SW 1271 (cell line): ENCODE measurements at places on chromosomes 6 and 20.

GRCh38 chr20:62642051-62642665 lies at the start of gene SLCO4A1:
TSS of gene SLCO4A1 (plus strand) at chr20:62642503. CDS start at chr20:62656455, 13,952 bp downstream.
- DNase-seq = peak; percentile 54

GRCh38 chr20:50338479-50339391 lies 148.1 kb downstream of the CEBPB start:
- DNase-seq = no peak

DNA sequence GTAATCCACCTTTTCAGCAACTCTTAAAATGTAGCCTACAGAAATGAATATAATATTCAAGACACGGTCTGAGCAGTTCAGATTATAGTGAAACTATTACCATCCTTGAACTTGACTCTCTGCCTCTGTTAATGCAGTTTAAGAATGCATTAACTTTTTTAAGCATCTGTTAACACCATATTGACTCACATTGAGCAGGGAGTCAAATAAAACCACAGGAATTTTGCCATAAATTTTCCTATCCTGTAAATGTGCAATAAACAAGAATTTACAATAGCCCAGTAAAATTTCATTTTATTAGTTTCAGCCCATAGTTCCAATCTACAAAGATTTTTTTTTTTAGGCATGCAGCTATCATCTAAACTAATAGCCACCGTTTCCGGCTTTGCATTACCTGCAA lies 239.2 kb upstream of the DEFB112 start:
- DNase-seq = no peak

DNA sequence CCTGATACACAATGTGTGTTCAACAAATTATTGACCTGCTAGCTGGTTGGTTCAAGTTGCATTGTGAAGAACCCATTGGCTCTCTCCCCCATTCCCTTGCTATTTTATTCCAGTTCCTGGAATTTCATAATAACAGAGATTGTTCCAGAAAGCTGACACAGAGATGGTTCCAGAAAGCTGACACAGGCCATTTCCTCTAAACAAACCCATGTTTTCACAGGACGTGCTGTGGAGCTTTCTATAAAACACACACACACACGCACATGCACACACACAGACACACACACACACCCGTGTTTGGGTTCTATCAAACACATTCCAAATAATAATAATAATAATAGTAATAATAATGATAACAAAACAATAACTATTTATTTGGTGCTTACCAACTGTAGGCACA lies 259.1 kb downstream of the CLIC5 start:
- DNase-seq = no peak

GRCh38 chr6:101543796-101544195 lies 150.3 kb downstream of the GRIK2 start:
- DNase-seq = no peak

DNA sequence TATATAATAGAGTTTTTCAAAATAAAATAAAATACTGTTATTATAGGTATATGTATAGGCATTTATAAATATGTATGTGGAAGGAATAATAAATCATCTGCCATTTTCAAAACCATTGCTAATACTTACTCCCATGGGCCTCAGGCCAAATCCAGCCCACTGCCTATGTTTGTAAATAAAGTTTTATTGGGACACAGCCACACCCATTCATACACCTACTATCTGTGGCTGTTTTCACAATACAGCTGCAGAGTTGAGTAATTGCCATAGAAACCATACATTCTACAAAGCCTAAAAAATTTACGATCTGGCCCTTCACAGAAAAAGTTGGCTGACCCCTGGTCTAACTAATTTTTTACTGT lies 9.5 kb downstream of the ALDH5A1 start:
- DNase-seq = no peak

DNA sequence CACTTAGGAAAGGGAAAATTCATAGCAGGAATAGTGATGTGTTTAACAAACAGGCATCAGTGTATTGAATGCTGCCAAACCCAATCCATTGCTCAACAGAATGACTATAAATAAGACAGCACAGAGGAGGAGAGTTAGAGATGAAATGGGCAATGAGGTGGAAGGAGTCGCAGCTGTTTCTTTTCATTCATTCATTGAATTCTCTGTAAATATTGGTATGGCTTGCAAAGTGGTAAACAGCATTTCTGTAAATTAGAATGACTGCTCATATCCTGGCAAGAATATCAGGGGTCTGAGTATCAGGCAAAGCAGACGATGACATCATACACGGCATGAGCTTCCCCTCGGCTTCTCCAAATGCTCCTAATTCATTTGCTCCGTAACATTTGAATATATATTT lies 703.6 kb upstream of the SLC35B3 start:
- DNase-seq = no peak

- no peak for DNase-seq
Measured at GRCh38 chr6:80523531-80523997, 417.1 kb downstream of the BCKDHB start.
